ENCODE measurements at places on chromosomes 2 and 18.

DNA sequence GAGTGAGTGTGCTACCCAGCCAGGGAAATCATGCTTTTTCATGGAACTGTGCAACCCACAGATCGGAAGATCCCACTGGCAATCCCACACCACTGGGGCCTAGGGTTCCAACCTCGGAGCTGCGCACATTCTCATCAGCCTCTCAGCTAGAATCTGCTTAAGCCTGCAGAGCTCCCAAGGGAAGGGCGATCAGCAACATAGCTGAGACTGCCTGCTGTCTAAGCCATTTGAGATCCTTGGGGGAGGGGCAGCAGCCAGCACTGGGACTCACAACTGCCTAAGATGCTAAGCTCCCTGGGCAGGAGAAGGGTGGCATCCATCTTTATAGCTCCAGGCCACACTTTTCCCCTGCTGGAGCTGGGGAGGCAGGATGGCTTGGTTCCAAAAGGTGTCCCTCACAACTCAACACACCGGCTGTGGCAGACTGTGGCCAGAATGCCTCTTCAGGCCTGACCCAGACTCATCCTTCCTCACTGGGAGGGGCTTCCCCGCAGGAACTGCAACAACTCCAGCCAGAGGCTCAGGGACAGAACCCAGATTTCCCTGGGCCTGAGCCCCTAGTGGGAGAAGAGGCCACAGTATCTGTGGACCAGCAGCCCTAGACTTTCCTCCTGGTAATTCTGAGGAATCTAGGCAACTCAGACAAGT, 1133.3 kb upstream of the PIK3C3 start:
- DNase-seq = no peak

GRCh38 chr18:68397241-68398035, 317.5 kb downstream of the TMX3 start:
- no peak for DNase-seq

DNA sequence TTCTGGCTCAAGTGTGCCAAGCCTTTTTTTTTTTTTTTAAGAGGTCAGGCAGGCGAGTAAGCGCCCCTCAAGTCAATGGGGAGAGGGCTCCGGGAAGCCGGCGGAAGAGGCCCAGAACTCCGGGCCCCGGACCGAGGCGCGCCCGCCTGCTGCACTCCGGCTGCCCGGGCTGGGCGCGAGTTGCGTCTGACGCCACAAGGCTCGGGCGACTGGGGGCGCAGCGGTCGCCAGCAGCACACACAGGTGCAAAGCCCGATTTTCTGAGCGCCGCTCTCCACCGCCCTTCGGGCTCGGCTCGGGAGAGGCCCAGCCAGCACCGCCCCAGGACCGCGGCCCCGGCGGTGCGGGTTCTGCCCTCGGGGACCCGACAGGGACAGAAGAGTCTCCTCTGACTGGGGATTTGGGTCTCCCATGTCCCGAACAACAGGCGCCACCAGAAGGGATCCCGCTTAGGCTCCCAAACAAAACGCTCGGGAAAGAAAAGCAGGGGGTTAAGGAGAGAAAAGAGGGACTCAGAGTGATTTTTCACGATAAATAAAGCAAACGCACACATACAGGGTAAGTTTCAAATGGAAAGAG, 787 bp downstream of the ERBB4 start:
- DNase-seq = no peak

- no peak for DNase-seq
These were observed 21.0 kb upstream of the HDAC4 start for GRCh38 chr2:239421851-239422250.

DNA sequence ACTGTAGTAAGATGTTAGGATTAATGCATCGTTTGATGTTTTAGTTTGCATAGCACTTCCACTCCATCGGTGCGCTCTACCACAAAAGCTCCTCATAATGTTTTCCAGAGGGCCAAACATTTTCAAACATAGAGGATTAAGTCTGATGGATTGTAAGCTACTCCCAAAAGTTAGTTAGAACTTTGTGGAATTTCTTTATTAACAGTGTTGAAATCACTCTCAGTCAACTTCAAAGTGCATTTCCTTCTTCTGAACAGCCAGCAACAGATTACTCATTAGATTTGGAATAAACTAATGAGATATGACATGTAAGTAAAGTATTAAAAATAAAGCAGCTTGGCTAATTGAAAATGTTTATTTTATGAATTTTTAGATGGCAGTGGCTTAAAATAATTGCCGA, 30.1 kb upstream of the CTAGE1 start:
- no peak for DNase-seq

DNA sequence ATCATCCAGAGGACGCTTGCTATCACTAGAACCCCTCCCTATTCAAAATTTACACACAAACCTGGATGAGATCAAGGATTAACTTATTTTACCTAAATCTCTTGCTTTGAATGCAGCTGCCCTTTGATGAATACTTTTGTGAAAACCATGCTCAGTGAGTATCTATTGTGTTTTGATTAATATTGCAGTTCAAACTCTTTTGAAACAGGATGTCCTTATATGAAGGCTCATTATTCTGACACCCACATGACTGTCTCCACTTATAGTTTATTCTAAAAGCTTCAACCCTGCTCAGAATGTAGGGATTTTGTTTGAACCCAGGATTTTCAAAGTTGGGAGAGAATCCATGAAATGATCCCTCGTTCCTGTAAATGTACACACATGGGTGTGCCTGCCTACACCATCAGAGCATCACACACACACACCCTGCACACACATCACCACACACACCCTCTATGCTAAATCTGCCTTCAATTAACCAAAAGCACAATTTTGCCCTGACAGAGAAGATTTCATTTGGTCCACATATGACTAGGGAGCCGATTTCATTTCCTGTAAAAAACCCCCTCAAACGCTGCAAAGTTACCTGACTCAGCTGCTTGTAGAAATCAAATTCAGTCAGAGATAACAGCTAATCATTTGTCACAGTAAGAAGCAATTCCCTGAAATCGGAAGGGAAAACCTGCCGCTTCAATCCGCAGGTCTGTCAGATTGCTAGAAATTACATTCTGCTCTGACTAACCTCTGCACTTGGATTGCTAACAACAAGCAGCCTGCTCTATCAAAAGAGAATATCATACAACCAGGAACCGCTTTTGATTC, 65.2 kb downstream of the ZEB2 start:
- no peak for DNase-seq

DNA sequence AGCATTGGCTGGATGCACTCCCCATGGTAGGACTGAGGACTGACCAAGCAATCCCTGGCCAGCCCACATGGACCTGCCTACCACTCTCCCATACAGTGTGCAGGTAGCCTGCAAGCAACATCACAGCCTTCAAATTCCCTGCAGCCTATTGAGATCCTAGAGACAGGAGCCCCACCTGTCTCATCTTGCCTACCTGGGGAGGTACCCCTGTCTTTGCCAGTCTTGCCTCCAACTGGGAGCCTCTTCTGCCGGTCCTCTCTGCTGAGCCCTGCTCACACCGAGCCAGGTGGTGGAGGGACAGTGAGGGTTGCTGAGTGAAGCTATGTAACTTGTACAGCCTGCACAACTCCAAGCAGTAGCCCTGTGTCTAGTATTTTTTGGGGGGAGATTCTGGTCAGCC, 29.9 kb downstream of the TTC32 start:
- no peak for DNase-seq

DNA sequence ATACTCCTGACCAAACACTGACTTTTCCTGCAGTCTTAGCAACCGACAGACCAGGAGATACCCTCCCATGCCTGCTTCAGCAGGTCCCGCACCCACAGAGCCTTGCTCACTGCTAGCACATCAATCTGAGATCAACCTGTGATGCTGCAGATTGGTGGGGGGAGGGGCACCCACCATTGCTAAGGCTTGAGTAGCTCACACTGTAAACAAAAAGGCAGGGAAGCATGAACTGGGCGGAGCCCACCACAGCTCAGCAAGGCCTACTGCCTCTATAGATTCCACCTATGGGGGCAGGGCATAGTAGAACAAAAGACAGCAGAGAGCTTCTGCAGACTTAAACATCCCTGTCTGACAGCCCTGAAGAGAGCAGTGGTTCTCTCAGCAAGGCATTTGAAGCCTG, 109.7 kb downstream of the SP100 start:
- no peak for DNase-seq

- peak; percentile 36 for DNase-seq
These were observed 266.6 kb downstream of the CYP26B1 start for GRCh38 chr2:71880846-71881610.

GRCh38 chr2:47601568-47601967, 181.4 kb upstream of the MSH6 start:
- no peak for DNase-seq

GRCh38 chr18:22088029-22088428, 81.4 kb upstream of the GATA6 start:
- DNase-seq = no peak

DNA sequence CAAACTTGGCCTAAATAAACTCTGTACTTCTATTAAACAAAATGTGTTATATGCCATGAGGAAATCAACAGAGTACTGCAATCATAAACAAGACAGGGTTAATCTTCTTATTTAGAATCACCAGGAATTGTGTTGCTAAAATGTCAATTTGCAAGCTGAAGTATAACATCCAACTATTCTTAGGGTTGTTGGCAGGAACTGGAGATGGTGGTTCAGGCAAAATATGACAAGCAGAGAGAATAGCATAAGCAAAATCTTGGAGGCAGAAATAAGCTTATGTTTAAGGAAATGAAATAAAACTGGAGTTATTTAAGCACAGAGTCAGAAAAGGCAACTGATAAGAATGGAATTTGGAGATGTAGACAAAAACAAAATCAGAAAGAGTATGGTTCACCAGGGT, 463.8 kb upstream of the SLC8A1 start:
- no peak for DNase-seq

DNA sequence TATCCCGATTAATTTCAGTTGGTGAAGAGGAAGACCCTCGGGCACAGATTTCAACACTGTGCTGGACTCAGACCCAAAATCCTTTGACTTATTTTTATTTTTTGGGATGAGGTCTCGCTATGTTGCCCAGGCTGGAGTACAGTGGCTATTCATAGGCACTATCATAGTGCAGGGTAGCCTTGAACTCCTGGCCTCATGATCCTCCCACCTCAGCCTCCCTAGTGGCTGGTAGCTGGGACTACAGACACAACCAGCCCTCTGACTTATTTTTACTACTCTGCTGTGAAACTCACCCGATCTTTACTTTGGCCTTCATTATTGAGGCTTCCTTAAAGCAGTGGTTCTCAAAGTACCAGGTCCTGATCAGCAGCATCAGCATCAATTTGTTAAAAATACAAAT, 18.2 kb upstream of the ADAM17 start:
- no peak for DNase-seq

- no peak for DNase-seq
These were observed 305.7 kb upstream of the PKDCC start for GRCh38 chr2:41741951-41742595.

DNA sequence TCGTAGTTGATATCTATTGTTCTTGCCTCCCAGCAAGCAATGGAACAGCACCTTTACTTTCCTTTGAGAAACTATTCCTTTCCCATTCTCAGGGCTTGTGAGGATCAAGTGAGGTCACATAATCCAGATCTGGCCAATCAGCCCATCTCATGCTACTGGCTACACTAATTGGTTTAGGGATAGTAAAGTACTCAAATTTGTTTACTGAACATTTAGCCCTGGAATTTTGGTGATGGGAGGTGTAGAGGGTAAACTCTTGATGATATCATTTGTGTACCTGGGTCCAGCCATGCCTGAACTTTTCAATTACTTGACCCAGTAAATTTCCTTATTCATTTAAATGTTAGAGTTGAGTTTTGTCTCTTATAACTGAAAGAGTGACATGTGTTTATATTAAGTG, 195.8 kb upstream of the TNP1 start:
- DNase-seq = no peak

DNA sequence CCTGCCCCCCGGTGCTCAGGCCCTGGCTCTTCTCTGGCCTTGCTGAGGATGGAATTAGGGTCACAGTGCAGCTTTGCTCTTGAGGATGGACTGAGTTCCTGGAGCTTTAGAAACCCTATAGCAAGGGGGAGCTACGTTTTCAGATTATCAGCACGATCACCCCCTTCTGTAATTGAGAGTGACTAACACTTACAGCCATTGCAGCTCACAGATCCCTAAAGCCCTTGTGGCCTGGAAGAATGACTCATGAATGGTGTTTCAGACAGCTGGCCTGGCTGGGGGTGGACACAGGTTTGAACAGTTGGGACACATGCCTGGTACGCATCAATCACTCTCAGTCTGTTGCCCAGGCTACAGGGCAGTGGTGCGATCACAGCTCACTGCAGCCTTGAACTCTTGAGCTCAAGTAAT, 79.7 kb upstream of the IGFBP5 start:
- peak; percentile 71 for DNase-seq

DNA sequence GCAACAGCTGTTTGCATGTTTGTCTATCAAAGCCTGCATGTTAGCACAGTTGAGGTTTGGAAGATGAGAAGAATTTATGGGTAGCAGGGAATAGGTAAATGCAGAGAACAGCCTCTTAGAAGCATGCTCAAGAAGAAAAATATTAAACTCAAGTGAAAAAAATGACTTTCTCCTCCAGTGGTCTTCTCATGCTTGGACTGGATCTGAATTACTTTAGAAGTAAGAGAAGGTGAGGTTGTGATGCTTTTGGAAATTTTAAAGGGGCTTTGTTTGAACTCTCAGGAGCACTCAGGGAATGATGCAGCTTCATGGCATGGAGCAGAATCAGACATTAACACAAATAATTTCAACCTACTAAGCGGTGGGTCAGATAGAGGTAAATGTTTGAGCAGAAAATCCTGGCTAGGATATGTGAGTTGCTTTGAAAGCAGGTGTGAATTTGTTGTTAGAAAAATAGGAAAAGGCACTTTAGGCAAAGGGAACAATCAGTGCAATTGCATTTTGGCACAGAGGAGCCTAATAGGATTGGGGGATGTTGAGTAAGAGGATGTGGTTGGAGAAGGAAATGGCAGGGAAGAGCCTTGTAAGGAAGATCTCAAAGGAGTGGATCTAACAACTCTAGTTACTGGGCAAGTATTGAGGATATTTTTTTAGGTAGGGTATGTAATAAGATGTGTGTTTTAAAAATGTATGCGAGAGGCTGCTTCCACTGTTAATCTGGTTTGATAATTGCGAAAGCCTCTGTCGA, 76.3 kb downstream of the DDX1 start:
- no peak for DNase-seq

- no peak for DNase-seq
These were observed 528.0 kb downstream of the CPS1 start for GRCh38 chr2:211084352-211084751.

- DNase-seq = no peak
These were observed 290.3 kb downstream of the C1D start for GRCh38 chr2:67772216-67773170.

DNA sequence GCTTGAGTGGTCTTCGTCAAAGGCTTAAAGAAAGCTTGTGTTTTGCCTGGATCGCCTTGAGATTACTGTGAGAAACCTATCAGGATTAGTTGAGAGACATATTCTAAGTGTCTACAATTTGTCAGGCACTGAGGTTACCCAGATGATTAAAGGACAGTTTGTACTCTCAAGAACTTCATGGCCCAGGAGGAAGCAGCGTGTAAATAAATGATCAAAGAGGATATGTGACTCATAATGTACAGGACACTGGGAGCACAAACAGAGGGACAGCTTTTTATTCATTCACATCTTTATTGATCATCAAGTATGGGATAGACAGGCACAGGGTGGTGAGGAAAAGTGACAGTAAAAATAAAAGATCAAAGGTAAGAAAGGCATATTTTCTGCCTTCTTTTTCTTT, 152.6 kb upstream of the FSHR start:
- no peak for DNase-seq
